ENCODE measurements at places on chromosomes 2 and 18. TPM values are rescaled to one million over a fixed set of nuclear protein-coding genes. Genes with fewer than 3 reads are reported as not detected.

ERMN gene
- total RNA-seq: under 0.01 TPM

MAPK4 gene
- 14.0 TPM for total RNA-seq

NEB gene
- 1.7 TPM for total RNA-seq

DPYSL5 gene
- 151 TPM for total RNA-seq

RAB17 gene
- total RNA-seq: not detected

CRYBA2 gene
- total RNA-seq: not detected

RAX gene
- not detected for total RNA-seq

ARHGEF4 gene
- total RNA-seq: 45.7 TPM

TMEM17 gene
- total RNA-seq: 4.4 TPM

SAG gene
- total RNA-seq: not detected

ADD2 gene
- 385 TPM for total RNA-seq

FASTKD2 gene
- 40.6 TPM for total RNA-seq

DGUOK gene
- 35.4 TPM for total RNA-seq

RSAD2 gene
- 2.0 TPM for total RNA-seq

Data from temporal lobe (tissue), 4 donors.